ENCODE measurements at places on chromosomes 7 and 10.
A peak's percentile ranks its signal among the peaks of the same experiment; 100 is the strongest.

GRCh38 chr7:148944935-148945934, 61.1 kb upstream of the EZH2 start:
- no peak for DNase-seq

GRCh38 chr7:24075426-24075810, 208.6 kb upstream of the NPY start:
- no peak for DNase-seq

- no peak for DNase-seq
Observed at GRCh38 chr10:132520177-132520811, 17.3 kb upstream of the INPP5A start.

GRCh38 chr10:26221541-26221940, 5.0 kb downstream of the GAD2 start:
- DNase-seq, result no peak

DNA sequence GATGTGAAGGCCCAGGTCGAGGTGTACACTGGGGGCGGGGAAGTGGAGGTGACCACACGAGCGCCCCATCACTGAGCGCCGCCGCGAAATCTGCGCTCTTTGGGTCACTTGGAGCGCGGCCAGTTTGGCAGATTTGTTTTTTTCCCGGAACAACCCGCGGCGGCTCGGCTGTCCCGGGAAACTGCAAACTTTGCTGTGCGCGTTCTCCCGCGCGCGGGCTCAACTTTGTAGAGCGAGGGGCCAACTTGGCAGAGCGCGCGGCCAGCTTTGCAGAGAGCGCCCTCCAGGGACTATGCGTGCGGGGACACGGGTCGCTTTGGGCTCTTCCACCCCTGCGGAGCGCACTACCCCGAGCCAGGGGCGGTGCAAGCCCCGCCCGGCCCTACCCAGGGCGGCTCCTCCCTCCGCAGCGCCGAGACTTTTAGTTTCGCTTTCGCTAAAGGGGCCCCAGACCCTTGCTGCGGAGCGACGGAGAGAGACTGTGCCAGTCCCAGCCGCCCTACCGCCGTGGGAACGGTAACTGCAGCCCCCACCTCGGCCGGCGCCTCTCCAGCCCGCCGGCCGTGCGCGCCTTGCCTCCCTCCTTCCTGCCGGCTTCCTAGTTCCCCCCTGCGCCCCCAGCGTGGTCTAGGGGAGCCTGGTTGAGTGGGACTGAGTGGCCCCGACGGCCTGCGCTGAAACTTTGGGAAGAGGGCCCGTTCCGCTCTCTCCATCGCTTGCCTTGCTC, at the start of gene CASP7:
Gene CASP7 (plus strand): TSS at position 450 of the 727 bp plus-strand sequence. CDS start 17,582 bp downstream, outside the sequence.
- DNase-seq, result peak; percentile 75

DNA sequence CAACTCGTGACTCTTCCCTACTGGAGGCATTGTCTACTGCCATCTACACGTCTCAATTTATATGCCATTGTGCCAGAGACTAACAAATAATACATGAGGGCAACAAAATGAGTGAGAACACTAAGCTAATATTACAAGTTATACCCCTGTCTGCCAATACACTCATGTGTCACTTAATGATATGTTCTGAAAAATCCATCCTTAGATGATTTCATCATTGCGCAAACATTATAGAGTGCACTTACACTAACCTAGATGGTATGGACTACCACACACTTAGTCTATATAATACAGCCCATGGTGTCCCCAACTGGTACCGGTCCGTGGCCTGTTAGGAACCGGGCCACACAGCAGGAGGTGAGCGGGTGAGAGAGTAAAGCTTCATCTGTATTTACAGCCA, 64.3 kb upstream of the CTNNA3 start:
- no peak for DNase-seq

DNA sequence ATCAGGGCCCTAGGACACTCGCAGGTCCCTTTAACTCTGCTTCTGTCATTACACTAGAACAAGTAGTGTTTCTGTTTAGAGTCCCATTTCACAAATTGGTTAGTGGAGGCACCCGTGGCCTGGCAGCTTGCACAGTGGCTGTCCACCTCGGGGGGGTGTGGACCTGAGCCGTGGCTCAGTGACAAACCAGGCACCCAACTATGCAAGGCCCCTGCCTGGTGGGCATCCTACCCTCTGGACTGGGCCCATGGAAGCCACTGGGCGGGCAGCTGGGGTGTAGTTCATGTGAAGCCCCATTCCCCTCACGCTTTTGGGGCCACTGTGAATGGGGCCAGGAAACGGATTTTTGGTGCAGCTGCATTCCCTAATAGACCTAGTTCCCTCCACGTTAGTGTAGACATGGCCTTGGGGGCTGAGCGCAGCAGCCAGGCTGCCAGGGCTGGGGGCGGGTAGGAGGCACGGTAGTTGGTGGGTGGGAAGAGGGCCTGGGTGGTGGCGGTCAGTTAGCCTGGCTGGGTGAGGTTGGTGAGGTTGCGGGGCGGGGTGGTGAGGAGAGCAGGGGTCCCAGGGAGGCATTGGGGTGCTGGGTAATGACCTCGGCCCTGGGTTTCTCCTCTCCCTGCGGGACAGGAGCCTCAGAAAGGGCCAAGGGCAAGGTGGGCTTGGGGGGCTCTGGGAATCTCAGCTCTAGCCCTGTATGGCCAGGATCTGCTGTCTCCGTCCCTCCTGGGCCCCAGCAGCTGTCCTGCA, 18.7 kb downstream of the ZNF316 start:
- DNase-seq, result no peak

DNA sequence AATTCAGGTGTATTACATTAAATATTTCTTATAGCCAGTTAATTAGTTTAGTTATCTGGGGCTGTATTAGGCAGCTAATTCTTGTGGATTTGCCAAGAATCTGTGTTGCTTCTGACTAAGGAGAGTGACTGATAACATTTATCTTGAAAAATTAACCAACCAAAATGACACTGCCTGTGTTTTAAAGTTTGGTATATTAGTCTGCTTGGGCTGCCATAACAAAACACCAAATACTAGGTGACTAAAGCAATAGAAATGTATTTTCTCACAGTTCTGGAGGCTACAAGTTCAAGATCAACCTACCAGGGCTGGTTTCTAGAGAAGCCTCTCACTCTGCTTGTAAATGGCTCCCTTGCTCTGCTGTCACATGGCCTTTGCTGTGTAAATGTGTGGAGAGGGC, 12.9 kb downstream of the EXOC4 start:
- DNase-seq, result no peak

- no peak for DNase-seq
Observed at GRCh38 chr10:24120646-24121045, 88.3 kb upstream of the KIAA1217 start.
